Stimulated activated CD4-positive, alpha-beta T cell treated with anti-CD3 and anti-CD28 coated beads, Interleukin-12 subunit alpha, Interleukin-12 subunit beta, amount 100 ng/mL, for 24 hours (primary cell): ENCODE measurements at places on chromosomes 5 and 9.
A peak's percentile ranks its signal among the peaks of the same experiment; 100 is the strongest.

GRCh38 chr9:136545965-136546696, at the start of gene NOTCH1:
Gene NOTCH1, minus strand, starts transcription at chr9:136546048. Its CDS starts 262 bp downstream, at chr9:136545786.
- DNase-seq = peak; percentile 83

DNA sequence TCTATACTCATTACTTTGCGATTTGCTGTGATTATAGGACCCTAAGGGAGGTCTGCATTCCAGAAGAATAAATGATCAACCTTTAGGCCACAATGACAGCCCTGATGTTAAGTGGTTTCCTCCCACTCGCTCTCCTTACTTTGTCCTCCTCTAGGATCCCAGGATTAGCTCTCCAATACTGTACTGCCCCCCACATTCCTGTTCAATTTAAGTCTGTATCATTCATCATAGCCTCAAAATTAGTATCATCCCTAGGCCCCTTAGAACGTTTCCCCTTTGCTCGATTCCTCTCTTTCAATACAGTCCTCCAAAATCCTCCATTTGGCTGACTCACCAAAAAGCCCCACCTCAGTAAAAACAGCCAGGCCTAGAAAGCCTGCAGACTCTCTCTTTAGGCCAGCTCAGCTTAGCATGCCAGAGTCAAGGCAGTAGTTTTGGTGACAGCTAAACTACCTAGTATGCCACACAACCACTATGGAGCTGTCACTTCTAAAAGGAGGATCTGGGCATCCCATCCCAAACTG, 24.4 kb downstream of the RNF145 start:
- DNase-seq = peak; percentile 38

DNA sequence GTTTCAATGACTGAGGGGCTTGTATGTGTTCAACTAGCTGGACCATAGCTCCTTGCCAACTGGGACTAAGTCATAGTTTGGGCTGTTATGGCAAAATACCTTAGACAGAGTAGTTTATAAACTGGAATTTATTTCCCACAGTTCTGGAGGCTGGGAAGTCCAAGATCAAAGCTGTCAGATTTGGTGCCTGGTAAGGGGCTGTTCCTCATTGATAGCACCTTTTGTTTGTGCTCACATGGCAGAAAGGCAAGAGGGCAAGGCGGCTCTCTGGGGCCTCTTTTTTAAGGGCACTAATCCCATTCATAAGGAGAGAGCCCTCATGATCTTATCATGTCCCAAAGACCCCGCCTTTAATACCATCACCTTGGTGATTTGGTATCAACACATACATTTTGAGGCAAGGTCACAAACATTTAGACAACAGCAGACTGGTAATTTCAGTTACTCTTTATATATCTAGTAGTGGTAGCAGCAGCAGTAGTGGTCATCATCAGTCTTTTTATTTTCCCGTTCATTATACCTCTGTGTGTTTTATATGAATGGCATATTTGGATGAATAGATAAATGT, 477.0 kb downstream of the CCDC171 start:
- DNase-seq = no peak

DNA sequence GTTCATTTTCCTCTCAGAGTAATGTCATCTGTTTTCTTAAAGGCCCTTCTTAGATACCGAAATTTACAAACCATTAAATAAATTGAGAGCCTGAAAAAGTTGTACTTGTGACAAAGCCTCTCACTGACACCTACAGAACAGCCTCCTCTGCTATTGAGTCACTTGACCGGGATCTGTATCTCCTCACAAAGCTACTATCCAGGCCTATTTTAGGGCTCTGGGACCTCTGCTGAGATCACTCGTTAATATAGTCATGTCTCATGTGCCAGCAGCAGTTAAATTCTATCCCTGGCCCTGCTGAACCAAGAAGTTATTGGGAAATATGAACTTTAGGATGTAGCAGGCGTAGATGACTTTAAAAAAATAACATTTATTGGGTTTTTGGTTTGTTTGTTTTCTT, 31.1 kb downstream of the FBXO38 start:
- DNase-seq = no peak

DNA sequence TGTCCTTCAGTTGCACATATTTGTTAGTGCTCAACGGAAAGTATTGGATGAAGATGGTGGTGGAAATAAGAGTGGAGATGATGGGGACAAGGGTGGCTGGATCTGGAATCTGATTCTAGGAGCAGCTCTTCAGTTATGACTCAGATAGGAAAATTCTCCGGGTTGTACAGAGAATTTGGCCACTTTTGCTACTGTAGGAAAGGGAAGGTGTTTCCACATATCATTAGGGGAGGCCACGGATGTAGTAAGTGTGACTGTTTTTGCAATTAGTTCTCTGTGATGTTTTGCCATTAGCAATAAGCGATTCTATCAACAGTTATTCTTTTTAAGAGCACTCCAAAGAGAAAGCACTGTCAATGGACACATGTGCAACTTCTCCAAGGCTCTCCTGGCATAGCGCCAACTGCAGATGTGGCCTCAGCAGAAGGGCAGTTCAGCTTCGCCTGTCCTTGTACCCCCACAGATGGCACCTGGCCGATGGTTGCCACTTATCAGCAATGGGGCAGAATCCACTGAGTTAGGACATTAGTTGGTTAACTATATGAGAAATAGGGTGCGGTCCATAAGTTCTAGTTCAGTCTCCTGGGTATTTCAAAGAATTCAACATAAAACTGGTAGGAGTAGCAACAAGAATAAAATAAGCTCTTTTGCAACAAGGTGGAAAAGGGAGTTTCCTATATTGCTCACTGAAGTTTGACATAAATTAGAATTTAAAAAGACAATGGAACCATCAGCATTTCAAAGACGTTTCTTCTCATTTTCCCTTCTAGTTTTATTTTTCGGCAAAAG, 96.3 kb downstream of the ARSB start:
- no peak for DNase-seq

DNA sequence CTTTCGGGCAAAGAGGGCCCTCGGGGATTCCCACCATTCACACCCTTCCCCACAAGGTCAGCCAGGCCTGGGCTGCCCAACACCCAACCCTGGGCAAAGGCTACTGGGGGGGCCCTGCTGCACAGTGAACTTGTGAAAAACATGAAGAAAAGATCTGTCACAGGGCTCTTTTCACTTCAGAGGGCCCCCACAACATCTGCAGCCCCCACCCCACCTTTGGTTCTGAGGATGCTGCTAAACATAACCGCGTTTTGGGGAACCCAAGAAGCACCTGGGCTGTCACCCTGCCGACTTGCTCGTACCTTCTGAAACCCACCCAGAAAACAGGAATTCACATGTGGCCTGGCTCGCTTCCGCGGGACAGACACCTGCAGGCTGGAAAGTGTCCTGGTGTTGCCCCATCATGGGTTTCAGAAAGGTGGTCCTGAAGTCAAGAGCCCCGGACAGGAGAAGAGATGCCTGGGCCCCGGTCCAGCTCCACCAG, 29.3 kb downstream of the B4GALT1 start:
- no peak for DNase-seq

- DNase-seq = no peak
Observed at GRCh38 chr5:35618304-35618636, 607 bp downstream of the SPEF2 start.

DNA sequence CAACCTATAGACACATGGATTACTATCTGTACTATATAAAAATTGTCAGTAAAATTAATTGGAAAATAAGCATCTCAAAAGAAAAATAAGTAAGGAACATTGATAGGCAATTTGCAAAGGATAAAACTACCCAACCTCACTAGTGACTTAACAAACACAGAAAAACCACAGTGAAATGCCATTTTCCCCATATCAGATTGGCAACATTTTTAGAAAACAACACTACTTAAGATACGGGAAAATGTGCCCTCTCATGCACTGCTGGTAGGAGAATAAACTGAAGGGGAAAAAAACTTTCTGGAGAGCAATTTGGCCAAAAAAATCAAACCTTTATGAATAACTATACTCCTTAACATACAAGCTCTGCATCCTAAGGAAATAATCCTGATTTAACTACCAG, 254.0 kb downstream of the DEPDC1B start:
- DNase-seq = no peak
